ENCODE measurements at places on chromosomes 2 and 18. TPM values are rescaled to one million over a fixed set of nuclear protein-coding genes. Genes with fewer than 3 reads are reported as not detected.

- no peaks in the 10 kb centered on the region for H3K36me3 ChIP-seq
- H3K4me3 ChIP-seq: no peak overlapping the region
- no peak overlapping the region for H3K27ac ChIP-seq
- H3K4me1 ChIP-seq: 0 out of 2 replicates have a peak, but pooled peaks cover 4% of the 10 kb centered on the region
These were observed 39.8 kb upstream of the TNFRSF11A start for GRCh38 chr18:62285281-62285680.

The UGT1A7 gene
- 0.63 TPM for total RNA-seq

- no peak for DNase-seq
- no peak overlapping the region for H3K27ac ChIP-seq
- no peaks in the 10 kb centered on the region for H3K27me3 ChIP-seq
- H3K4me3 ChIP-seq: no peak overlapping the region
- H3K4me1 ChIP-seq: 0 out of 2 replicates have a peak, but pooled peaks cover 3% of the 10 kb centered on the region
- no peaks in the 10 kb centered on the region for H3K36me3 ChIP-seq
These were observed 34.9 kb downstream of the DNMT3A start for GRCh38 chr2:25306777-25307368.

The NYAP2 gene
- 0.11 TPM for total RNA-seq

GRCh38 chr2:240571314-240571973 is 3.2 kb downstream of the RNPEPL1 start:
- H3K4me1 ChIP-seq: peaks cover 12% of the 10 kb centered on the region
- no peak overlapping the region for H3K4me3 ChIP-seq
- DNase-seq: peak; percentile 19
- H3K27me3 ChIP-seq: no peaks in the 10 kb centered on the region
- H3K27ac ChIP-seq: no peak overlapping the region
- H3K36me3 ChIP-seq: no peaks in the 10 kb centered on the region

DNA sequence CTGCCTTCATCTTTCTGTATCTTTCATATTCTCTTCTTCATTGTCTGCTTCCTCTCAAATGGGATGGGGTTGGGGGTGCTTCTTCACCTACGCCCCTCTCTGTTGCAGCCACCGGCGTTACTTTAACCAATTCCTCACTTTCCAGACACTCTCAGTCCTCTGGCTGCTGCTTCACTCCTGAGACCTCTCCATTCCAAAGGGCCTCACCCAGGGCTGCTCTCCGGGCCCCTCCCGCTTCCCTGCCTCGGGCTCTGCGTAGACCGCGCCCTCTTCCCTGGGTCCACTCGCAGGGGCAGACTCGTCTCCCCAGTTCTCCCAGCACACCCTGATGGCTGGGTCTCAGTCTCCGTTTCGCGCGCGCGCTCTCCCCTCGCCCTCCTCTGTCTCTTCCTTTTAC is 926 bp downstream of the SERPINB8 start:
- no peaks in the 10 kb centered on the region for H3K36me3 ChIP-seq
- no peaks in the 10 kb centered on the region for H3K4me1 ChIP-seq
- H3K27me3 ChIP-seq: no peaks in the 10 kb centered on the region
- DNase-seq: peak; percentile 43
- peak overlapping the region; percentile 97 for H3K27ac ChIP-seq
- H3K4me3 ChIP-seq: peak overlapping the region; percentile 61

DNA sequence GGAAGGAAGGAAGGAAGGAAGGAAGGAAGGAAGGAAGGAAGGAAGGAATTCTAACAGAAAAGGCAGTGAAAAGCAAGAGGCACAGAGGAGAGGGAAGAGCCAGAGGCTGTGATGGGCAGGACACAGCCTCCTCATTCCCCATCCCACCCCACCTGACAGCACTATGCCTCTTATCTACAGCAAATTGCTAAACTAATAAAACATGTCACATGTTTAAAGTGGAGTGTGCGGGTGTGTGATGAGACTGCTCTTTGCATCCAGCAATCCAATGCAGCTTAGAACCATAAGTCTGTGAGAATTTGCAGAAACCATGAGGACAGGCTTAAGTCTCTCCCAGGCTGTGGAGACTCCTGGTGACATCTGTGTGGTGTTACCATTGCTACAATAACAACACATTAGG is 108.4 kb upstream of the ALK start:
- H3K27ac ChIP-seq: no peak overlapping the region
- DNase-seq: no peak
- no peaks in the 10 kb centered on the region for H3K36me3 ChIP-seq
- H3K4me1 ChIP-seq: no peaks in the 10 kb centered on the region
- H3K27me3 ChIP-seq: peaks cover 1% of the 10 kb centered on the region
- no peak overlapping the region for H3K4me3 ChIP-seq

The CCDC74B gene
- total RNA-seq: 1.6 TPM

The LIMS4 gene
- total RNA-seq: 2.4 TPM

The MAB21L4 gene
- total RNA-seq: 69.9 TPM

Data from Caco-2 (cell line).